H9 (cell line): ENCODE measurements at places on chromosomes 12 and 14.

DNA sequence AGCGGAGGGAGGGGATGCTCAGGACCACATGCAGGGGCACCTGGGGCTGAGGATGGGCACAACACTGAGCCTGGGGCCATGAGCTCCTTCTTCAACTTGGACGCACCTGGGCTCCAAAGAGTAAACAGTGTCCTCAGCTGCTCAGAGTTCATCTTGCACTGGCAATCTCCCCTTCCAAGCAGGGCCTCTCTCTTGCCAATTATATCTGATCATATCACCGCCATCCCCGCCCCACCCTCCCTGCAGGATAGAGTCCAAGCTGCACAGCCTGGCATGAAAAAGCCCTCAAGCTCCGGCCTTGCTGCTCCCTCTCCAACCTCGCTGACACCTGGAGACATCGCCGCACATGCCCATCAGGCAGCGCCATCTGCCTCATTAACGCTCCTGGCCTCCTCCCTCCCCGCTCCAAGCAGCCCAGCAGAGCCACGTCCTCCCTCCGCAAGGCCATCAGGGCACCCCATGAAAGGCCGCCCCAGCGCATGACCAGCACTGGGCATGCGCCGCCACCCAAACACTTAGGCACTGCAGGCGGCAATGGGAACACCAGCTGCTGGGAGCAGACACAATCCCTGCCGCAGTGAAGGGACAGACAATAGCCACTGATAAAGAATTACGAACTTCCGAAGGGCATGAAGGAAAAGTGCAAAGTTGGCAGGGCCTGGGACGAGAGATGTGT is 88.8 kb downstream of the CHGA start:
- DNase-seq: no peak

DNA sequence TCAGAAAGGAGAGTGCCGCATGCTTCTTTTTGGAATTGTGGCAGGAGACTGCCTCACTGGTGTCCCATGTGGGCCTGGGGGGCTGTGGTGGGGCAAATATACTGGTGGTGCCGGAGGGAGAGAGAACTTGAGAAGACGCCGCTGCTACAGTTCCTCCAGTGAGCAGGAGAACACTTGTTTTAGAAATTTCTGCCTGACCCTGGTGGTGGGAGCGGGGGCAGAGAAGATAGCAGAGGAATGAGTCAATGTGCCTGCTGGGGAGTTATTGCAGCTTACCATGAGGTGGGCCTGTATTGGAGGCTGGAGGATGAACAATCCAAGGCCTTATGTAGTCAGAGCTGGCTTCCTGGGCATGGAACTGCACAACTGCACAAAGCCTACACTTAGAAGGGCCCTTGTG is 211.8 kb downstream of the SNAPC1 start:
- no peak for DNase-seq

DNA sequence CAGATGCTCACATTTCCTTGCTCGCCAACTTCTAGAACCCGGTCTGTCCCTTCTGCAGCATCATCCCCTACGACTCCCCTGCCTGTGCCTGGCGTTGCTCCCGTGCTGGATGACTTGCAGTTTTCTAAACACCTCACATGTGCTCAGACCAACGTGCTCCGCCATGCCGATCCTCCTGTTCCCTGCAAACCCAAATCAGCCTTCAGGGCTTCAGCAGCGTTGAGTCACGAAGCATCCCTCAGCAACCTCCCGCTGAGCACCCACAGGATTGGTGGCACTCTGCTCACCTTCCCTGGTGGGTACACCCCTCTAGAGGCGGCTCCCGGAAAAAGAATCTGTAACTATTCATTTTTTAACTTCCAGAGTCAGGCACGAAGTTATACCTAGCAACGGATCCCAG is 2.8 kb upstream of the PIWIL1 start:
- peak; percentile 60 for DNase-seq

- DNase-seq: no peak
Measured at GRCh38 chr14:78614593-78614992, 444.4 kb downstream of the NRXN3 start.

DNA sequence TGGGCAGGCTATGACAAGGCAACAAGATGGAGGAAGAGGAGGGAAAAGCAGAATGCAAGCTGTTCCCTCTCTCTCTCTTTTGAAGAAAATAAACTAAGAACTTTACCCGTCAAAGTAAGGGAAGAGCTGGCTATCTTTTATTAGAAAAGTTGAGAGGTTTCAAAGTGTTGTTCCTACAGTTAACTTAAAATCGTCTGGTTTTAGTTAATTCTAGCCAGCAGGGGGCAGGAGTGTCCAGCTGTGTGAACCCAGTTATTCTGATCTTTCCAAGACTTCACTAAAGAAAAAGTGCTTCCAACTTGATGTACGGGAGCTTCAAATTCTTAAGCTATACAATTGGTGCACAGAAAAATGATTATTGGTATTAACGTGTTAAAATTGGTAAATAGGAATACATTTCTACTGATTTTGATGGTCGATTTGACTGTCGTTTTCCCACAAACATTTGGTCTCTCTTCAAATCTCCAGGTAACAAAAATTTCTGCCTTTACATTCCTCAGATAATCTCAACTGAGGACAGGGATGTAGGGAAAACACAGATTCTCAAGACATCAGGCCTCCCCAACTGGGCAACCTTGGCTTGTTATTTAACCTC is 28.4 kb upstream of the MON2 start:
- DNase-seq: no peak

GRCh38 chr12:13179211-13180074 is 17.1 kb upstream of the EMP1 start:
- peak; percentile 80 for DNase-seq

- DNase-seq: no peak
Measured at GRCh38 chr14:68143341-68143841, 323.8 kb downstream of the RAD51B start.

- no peak for DNase-seq
Measured at GRCh38 chr14:92589213-92589852, 75.8 kb downstream of the RIN3 start.

- no peak for DNase-seq
Measured at GRCh38 chr14:38186216-38186615, 21.5 kb upstream of the SSTR1 start.

DNA sequence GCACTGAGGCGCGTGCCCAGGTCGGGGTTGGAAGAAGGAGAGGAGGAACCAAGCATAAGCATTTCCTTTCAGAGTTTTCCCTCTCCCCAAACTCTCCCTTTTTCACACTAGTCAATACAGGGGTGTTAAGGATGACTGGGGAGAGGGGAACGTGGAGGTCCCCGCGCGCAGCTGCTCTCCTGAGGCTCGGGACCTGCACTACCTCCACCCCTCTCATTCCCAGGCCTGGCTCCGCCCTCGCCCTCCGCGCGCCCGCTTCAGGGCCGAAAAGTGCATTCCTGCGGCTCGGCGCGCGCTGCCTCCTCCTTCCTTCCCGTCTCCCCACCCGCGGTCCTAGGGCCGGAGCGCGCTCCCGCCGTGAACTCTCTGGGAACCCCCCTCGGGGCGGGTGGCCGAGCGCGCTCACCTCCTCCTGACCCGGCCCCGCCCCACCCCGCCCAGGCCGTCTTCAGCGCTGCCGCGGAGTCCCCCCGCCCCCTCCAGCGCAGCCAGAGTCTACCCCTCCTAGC is 11.3 kb downstream of the RARG start:
- peak; percentile 96 for DNase-seq

DNA sequence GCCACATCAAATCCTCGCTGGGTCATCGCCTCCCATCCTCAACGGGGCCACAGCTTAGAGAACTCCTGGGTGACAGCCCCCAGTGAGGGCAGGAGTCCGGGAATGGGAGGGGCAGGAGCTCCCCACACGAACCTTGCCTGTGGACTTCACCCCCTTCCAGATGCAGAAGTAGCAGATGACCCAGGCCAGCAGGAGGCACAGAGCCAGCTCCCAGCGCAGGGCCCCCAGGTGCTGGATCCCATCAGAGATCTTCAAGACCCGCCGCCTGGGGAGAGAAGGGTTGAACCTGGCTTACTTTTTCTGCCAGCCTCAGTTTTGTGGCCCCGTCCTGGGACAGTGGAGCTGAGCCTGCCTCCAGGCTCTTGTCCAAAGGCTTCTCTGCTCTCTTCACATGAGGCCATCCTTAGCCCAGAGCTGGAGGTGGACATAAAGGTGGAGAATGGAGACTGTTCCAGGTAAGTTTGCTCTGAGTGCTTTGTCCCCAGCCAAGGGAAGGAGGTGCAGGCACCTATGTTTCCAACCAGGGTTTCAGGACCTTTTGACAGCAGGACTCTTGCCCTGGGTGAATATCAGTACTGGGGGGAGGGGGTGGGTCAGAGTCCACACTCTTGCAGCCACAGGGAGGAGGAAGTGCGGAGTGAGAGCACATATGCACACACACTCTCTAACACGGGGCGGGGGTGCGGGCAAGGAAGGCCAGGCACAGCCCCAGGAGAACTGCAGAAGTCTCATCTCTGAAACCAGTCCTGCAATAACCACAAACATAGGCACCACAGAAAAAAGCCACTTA is 23.3 kb upstream of the SLC6A12 start:
- peak; percentile 17 for DNase-seq

GRCh38 chr14:21241218-21241819 is 27.9 kb downstream of the HNRNPC start:
- no peak for DNase-seq

GRCh38 chr12:18521461-18521860 is 216.4 kb downstream of the PLCZ1 start:
- DNase-seq: no peak

GRCh38 chr14:50550294-50550693 is 9.7 kb upstream of the ATL1 start:
- no peak for DNase-seq

- no peak for DNase-seq
Measured at GRCh38 chr12:46778415-46778814, 47.4 kb downstream of the SLC38A4 start.
